ENCODE measurements at places on chromosomes 11 and 22. TPM values are rescaled to one million over a fixed set of nuclear protein-coding genes. Genes with fewer than 3 reads are reported as not detected.
A peak's percentile ranks its signal among the peaks of the same experiment; 100 is the strongest.

Gene CEP126
- 1.5 TPM for total RNA-seq

DNA sequence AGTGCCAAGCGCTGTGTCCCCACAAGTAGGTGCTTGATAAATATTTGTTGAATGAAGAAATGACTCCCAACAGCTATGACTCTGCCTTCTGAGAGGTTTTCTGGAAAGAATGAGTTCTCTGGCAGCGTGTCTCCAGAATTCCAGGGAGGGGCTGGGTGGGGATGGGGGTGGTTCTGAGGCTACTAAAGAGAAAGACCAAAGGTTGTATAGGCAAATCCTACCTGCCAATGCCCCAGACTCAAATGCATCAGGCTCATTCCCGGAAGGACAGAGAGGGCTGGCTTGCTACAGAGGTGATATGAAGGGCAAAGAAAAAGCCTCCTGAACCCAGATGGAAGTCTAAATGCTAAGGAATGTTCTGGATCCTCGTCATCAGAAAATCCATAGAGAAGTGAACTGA, 1.9 kb downstream of the DUSP18 start:
- no peak for DNase-seq
- no peak overlapping the region for H3K27ac ChIP-seq
- peak overlapping the region; percentile 25 for H3K4me3 ChIP-seq
- H3K4me1 ChIP-seq = peaks cover 14% of the 10 kb centered on the region
- peaks cover 5% of the 10 kb centered on the region for H3K36me3 ChIP-seq
- H3K27me3 ChIP-seq = peaks cover 15% of the 10 kb centered on the region

DNA sequence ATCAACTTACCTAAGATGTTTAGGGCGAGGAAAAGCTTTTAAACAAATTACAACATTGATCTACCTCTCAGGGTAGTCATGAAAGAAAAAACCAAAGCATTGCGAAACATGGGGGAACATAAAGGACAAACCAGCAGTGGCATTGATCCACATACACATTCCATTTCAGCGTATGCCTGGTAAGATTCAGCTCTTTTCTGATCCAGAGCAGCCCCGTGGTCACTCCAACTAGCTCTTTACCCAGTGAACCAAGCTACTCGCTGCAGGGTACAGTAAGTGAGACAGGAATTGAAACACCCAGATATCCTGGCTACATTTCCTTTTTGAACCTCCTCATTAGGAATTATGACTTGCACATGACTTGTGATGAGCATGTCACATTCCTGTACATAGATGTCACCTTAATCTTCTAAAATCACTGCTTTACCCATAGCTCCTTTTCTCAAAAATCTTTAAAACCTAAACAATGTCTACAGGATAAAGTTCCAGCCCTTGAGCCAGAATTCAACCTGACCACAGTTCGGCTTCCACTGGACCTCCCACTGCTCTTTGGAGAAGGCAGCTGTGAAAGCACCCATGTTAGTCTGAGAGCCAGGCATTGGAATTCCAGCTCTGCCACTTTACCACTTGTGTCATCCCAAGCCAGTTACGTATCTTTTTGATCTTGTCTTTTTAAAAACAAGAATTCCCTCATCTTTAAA, 42.9 kb upstream of the AKIP1 start:
- H3K27me3 ChIP-seq = peaks cover 64% of the 10 kb centered on the region
- DNase-seq = no peak
- H3K4me3 ChIP-seq = no peak overlapping the region
- H3K27ac ChIP-seq = no peak overlapping the region

- H3K27me3 ChIP-seq = no peaks in the 10 kb centered on the region
- no peak overlapping the region for H3K4me3 ChIP-seq
- H3K36me3 ChIP-seq = peaks cover 16% of the 10 kb centered on the region
- no peak overlapping the region for H3K27ac ChIP-seq
- peaks cover 10% of the 10 kb centered on the region for H3K4me1 ChIP-seq
- no peak for DNase-seq
Measured at GRCh38 chr22:47069270-47069669, 306.8 kb downstream of the TBC1D22A start.

Gene CDC45
- total RNA-seq = 56.1 TPM
